Esophagus squamous epithelium (tissue), 5 donors: ENCODE measurements at places on chromosomes 16 and 17.

- peaks cover 31% of the 10 kb centered on the region for H3K4me1 ChIP-seq
- H3K27ac ChIP-seq, result peak overlapping the region; percentile 99
- no peaks in the 10 kb centered on the region for H3K36me3 ChIP-seq
- H3K4me3 ChIP-seq, result peak overlapping the region; percentile 70
- no peak for DNase-seq
Observed at GRCh38 chr17:57086069-57086930, 1.3 kb downstream of the AKAP1 start.

- DNase-seq, result no peak
- no peak overlapping the region for H3K4me3 ChIP-seq
- peaks cover 77% of the 10 kb centered on the region for H3K4me1 ChIP-seq
- H3K27ac ChIP-seq, result peak overlapping the region; percentile 31
Observed at GRCh38 chr16:1778200-1779179, 3.9 kb downstream of the SPSB3 start.

GRCh38 chr16:83701494-83701893, 106.3 kb upstream of the HSBP1 start:
- H3K36me3 ChIP-seq, result no peaks in the 10 kb centered on the region
- no peaks in the 10 kb centered on the region for H3K4me1 ChIP-seq
- no peaks in the 10 kb centered on the region for H3K27me3 ChIP-seq
- no peak overlapping the region for H3K27ac ChIP-seq
- H3K4me3 ChIP-seq, result no peak overlapping the region

DNA sequence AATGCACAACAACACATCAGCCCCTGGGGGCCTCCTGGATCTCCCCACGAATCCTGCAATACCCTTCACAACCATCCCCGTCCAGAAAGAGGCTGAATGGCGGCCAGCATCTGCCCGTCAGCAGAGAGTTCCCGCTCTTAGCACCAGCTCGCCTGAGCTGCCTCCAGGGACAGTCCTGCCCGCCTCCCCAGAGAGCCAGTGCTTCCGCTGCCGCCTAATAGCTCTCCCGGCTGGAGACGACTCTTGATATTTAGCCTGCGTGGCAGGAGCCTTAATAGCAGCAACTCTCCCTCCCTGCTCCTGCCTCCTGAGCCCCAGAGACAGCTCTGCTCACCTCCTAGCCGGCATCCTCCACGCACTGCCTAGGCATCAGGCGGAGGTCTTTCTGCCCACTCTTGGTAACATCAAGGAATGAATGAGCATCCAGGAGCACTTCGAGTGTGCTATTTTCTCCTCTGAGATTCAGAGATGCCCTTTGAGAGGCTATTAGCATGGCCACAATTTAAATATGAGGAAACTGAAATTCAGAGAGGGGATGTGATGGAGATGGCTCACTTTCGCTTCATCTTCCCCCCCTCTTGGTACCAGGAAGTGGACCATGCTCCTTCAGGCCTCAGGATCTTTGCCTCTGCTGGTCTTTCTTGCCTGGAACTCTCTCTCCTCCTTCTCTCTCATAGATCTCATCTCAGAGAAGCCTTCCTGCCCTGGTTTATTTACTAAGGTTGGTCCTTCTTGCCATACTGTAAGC, 67.9 kb downstream of the RAI1 start:
- H3K27ac ChIP-seq, result no peak overlapping the region
- H3K27me3 ChIP-seq, result no peaks in the 10 kb centered on the region
- H3K4me3 ChIP-seq, result no peak overlapping the region
- no peak for DNase-seq
- H3K36me3 ChIP-seq, result peaks cover 6% of the 10 kb centered on the region
